BJ (cell line): ENCODE measurements at places on chromosomes 1 and 21.
A peak's percentile ranks its signal among the peaks of the same experiment; 100 is the strongest.

DNA sequence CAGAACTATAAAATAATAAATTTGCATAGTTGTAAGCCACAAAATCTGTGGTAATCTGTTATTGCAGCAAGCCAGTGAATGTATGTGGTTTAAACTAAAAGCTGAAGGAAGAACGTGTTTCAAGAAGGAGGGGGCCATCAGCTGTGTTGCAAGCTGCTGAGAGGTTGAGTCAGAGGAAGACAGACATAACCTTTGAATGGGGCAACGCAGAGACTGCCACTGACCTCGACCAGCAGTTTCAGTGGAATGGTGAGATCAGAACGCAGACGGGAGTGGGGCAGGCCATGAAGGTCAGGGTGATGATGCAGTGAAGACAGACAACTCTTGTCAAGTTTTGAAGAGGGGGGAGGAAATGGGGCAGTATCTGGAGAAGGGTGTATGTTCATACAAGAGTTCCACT, 23.2 kb upstream of the QSOX1 start:
- DNase-seq = peak; percentile 52

DNA sequence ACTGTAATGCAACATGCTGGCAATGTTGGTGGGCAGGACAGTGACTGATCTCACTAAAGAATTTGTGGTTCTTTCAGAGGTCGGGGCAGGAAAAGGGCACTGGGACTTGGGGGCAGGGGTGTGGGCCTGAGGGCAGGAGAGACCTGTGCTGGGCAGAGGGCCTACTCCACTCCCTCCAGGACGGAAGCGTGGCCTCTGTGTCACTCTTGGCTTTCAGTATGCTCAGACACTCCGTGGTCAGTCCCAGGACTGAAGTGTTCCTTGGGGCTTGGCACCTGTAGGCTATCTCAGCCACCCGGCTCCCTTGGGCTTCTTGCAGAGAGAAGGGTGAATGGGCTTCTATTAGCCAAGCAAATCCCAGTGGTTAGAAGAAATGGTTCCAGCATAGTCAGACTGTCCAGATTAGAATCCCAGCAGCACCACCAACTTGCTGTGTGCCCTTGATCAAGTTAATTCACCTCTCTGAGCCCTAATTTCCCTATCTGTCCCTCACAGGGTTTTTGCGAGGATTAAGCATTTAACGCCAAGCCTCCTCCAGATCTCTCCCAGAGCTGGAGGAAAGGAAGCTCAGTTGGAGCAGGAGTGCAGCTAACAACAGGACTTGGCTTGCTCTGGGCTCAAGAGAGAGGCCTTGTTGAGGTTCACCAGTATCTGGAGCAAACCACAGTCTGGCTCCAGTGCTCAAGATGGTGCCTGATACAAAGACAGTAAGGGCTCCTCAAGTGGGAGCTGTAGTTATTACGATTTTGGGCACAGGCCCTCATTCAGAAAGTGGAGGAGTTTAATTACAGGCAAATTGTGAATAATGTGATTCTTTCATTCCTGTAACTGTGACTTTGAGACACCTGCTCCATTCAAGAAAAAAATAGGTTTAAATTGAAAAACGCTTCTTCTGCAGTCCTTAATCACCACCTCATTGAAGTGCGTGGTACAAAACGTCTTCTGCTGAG, 57.7 kb upstream of the LRP8 start:
- no peak for DNase-seq

DNA sequence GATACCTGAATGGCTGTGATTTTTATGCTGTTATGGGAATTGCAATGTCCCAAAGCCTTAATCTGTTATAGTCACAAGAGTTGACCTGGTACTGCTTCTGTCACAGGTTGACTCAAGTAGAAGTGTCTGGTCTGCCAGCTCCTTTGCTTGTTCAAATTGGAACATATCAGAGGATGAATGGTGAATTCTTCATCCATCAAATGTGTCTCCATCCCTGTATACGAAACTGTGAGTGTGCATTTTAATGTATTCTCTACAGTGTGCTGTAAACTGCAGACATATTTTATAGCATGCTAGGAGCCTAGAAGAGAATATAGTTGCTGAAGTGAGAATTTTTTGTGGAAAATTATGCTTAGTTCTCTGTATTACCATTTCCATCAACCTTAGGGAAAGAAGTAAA, 608.4 kb downstream of the AMY1C start:
- DNase-seq = no peak

DNA sequence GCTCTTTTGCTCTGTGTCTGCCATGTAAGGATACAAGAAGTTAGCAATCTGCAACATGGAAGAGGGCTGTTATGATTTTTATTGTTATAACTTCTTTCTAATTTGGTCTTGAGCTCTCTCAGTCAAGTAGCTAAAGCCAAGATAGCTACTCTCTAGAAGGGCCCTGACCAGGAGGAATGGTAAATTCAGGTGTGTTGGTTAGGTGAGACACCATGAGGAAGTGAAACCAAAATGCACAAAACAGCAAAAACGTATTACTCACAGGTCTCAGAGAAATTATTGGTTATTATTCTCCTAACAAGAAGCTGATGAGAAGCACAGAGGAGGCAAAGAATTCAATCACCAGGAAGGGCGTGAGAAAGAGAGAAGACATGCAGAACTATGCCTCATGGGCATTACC, 51.8 kb upstream of the INSL5 start:
- no peak for DNase-seq

DNA sequence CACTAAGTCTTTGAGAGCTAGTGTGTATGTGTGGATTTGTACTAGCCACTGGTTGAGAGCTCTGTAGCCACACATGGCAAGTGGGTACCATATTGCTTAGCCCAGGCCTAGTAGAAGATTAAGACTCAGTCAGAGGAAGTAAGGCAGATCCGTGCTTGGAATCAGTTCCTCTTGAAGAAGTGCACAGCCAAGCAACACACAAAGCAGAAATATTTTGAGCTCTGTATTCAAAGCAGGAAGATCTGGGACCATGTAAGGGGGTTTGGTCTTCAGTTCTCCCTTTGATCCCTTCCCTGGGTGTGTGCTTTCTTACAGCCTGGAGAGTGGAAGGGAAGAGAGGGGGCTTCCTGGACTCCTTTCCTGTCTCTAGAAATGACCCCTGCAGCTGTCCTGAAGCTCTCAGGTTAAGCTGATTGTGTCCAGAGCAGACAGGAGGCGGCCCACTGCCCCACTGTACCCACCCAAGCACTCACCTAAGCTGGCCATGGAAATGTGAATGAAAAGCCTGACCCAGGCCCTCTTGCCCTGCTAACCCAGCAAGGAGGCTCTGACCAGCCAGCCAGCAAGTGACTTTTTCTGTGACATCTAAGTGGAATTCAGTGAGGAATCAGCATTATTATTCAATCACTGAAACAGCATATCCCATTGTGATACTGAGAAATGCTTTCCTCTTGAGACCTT, 3.6 kb downstream of the ETS2 start:
- DNase-seq = no peak

GRCh38 chr1:2322065-2322571, 69.2 kb downstream of the MORN1 start:
- DNase-seq = peak; percentile 76

DNA sequence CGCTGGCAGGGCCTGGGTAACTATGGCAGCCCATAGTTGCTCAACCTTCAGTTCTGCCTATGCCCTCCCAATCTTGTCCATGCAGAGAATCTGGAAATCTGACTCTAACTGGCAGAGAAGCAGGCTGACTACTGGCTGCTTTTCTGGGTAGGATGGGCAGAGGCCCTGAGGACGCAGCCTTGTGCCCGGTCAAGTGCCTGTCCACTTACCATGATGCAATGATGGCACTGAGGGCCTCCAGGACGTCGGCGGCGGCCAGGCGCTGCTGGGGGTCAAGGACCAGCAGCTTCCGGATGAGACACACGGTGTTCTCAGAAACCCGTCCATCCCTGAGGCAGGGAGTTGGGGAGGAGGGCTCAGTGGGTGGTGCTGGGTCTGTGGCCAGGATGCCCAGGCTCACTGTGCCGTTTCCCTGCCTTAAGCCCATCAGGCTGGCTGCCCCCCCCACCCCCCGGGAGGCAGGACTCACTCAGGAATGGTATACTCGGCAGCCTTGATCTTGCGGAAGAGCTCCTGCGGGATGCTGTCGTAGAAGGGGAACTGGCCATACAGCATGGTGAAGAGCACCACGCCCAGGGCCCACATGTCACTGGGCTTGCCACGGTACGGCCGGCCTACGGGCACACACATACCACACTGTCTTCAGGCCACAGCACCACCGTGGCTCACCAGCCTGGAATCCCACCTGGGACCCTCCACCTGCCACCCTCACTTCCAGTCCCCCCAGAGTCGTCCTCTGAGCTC, 20.4 kb upstream of the EVA1B start:
- DNase-seq = no peak

- no peak for DNase-seq
These were observed 154.0 kb downstream of the RHOU start for GRCh38 chr1:228889289-228889688.

DNA sequence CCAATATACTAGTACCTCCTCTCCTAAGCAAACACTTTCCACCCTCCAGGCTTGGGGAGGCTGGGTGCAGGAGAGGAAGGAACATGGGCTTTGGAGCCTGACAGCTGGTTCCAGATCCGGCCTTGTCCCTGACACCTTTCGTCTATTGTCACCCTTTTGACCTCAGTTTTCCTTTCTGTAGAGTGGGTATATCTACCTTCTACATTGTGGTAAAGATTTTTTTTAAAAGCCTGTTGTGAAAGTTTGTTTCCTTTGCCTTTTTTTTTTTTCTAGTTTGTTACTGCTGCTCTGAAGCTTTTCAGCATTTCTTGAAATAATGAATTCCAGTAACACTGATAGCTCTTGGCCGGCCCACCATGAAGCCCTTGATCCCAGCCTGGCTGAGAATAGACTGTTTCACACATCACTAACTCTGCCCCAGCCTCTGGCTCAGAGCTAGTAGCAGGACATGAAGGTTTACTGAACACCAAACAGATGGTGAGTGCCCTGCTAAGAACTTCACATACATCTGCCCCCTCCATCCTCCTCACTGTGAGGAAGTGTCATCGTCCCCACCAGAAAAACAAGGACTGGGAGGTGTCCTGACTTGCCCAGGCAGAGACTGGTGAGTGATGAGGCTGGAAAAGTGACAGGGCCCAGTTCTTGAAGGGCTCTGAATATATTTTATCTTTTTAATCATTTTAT, 33.0 kb upstream of the ID3 start:
- DNase-seq = no peak

- DNase-seq = no peak
These were observed 78.0 kb upstream of the SMYD2 start for GRCh38 chr1:214202992-214203391.

DNA sequence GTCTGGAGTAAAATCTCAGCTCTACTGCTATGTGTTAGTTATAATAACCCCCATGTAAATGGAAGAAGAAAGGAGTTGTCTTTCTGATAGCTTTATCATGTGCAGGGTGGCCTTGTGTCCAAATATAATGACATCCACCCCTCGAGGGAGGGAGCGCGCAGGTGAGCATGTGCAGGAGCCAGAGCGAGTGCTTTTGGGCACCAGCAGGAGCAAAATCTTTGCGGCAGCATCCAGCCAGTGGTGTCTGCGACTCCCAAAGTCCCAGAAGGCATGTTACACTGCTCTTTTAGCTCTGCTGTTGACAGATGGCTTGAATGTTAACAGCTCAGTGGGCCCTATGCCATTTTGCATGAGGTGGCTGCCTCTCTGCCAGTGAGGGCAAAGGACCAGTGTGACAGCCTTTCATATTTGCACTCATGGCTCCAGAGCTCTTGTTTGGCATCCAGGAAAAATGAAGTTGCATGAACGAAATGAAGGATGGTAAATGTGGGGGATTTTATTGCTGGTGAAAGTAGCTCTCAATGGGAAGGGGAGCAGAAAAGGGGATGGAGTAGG, 146.7 kb downstream of the HMCN1 start:
- DNase-seq = no peak

- no peak for DNase-seq
These were observed 32.0 kb downstream of the RSPH1 start for GRCh38 chr21:42463861-42464515.

GRCh38 chr1:226510453-226510852, 38.1 kb upstream of the STUM start:
- no peak for DNase-seq

- peak; percentile 12 for DNase-seq
These were observed 25.0 kb downstream of the CRYAA start for GRCh38 chr21:43193651-43194302.

DNA sequence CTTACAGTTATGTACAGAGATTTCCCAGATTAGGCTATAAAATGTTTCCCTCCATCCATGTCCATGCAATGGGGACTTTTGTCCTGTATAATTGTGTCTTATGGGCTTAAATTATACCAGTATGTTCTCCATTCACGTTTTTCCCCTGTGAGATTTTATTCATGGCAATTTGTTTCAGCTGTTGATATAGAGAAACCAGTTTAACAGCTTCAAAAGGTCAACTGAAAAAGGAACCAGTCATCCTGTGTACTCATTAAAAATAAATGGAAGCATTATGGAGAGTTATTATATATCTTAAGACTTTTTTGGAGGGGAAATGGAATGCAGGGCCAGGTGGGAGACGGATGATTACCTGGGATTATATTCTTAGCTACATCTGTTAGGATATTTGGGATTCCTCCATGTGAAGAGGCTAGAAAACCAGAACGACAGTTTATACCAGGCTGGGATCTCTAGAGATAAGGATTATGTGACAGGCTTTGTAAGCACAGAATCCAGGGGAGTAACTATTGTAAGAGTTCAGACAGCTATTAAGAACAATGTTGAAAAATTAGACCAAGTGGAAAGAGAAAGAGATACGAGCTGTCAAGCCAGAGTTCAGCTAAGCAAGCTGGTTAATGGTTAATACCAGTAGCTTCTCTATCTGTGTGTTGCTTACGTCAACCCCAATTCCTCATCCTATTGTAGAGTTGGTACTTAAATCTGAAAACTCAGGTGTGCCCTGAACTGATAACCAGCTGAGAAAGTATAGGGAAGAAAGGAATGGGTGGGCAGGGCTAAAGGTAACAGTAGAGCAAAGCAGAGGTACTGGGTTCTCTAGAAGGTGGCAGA, 12.4 kb upstream of the ZNF697 start:
- DNase-seq = no peak

- DNase-seq = no peak
These were observed 33.3 kb upstream of the ERG start for GRCh38 chr21:38531591-38531990.
